ENCODE measurements at places on chromosomes 7 and 10.

GRCh38 chr10:89653410-89653869 lies 8.4 kb upstream of the PANK1 start:
- DNase-seq = peak; percentile 45

DNA sequence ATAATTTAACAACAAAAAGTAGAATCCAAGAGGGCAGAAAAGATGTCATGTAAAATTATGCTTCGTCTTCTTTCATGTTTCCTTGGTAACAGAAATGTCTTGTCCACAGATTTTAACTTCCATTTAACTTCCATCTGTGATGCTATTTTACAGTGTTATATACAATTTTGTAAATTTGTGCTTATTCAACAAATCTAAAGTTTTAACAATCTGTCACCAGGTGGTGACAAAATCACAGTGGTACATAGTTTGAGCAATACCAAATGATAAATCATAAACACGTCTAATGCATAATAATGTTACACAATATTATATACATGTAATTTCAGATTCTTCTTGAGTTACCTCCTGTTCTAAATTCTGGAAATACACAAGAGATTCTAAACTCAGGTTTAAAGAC lies 784.4 kb upstream of the CELF2 start:
- no peak for DNase-seq

DNA sequence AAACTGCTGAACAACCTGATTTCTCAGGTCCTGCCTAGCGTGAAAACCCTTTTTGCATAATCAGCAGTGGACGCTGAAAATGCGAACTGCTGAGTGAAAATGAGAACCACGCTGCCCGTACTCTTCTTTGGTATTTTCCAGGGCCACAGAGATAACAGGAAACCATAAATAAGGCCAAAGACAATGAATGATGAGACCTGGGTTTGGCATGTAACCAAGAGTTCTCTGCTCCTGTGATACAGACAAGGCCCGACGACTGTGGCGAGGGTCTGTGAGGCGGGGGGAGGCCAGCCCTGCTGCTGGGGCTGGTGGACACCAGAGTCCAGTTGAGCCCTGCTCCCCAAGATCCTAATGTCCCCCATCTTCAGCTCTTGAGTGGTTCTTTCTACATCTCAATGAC lies 236.0 kb downstream of the WDR11 start:
- no peak for DNase-seq

DNA sequence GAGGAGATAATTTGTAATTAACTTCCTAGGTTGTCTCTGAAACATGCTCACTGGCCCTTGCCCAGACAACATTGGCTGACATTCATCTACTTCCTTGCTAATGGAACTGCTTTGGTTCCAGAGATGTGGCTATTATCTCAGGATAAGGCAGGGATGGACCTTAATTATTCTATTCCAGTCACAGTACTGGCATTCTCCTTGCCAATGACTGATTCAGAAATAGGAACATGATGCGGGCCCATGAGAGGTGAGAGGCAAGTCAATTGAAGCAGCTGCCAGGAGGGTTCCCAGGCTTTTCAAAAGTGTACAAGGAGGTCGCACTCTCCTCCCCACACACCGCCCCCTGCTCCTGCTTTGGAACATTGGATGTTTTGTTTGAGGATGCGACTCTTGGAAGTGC lies 109.6 kb upstream of the DGKB start:
- no peak for DNase-seq

DNA sequence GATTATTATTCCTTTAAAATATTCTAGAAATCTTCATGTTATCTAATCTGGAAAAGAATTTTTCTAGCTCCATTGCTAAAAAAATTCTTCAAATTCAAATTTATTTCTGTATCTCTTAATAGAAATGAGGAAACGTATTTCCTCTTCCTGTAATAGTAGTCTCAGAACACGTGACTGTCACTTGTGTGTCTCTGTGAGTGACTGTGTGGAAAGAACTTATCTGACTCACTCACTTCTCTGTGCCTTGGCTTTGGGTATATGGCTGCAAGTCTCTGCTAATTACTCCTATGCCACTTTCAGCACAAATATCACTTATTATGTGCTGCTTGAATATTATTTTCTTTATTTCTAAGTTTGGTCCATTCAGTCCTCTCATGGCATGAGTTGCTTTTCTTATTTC lies 132.7 kb downstream of the CNTNAP2 start:
- no peak for DNase-seq

All from H54 (cell line).